ENCODE measurements at places on chromosomes 11 and 22.

DNA sequence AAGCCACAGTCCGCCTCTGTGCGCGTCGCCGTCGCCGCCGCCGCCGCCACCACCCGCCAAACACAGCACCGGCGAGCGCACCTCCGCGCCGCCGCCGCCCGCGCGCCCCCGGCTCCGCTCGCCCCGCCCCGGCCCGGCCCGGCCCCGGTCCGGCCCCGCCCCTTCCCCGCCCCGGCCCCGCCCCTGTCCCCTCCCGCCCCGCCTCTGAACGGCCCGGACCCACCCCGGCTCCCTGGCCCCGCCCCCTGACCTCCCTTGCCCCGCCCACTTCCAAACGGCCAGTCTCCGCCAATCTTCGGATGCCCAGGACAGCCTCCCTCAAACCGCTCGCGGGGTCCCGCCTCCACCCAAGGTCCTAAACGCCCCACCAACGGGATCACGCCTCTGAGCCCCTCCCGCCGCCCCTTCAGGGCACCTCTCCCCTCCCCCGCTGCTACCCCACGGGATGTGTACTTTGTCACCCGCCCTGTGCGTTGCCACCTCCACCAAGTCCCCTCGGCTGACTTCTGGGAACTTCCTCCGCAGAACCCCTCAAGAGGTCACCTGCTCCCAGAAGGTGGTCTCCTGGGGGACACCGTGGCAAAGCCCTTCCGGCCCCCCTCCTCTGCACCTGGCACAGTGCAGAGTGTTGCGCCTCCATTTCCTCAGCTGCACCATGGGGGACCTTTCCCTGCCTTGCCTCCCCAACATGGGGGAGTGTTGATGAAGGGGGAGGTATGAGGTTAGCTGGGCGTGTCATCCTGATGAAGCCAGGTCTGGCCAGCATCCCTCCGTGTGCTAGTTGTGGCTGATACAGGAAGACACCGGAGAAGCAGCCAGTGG is at the start of gene KIAA0930:
TSS of gene KIAA0930 (minus strand) at position 85 of the 822 bp plus-strand sequence. CDS start 191 bp downstream, outside the sequence.
- DNase-seq: peak; percentile 86

DNA sequence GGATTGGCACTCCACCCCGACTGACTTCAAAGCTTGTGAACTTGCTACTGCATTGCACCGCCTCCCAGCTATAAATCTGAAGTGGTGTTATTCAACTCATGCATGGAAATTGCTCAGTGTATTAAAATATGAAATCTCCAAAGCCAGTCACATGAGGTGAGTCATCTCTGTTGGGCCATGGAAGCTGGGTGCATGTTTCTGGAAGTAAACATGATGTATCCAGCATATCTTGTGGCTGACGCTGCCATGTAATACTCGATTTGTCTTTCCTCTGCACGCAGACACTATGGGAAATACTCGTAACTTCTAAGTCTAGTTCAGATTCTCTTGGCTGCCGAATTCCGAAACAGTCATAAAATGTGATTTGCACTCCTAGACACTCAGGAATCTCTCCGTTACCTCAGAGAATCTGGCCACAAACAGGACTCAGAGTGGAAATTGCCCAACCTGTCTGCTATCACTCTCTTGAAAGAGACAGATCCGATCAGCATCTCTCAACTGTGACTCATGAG is 154.9 kb upstream of the MPPED2 start:
- no peak for DNase-seq

- DNase-seq: no peak
Observed at GRCh38 chr11:61832754-61833153, 4.7 kb downstream of the FADS2 start.

- no peak for DNase-seq
Observed at GRCh38 chr22:27534720-27535125, 266.8 kb downstream of the MN1 start.

GRCh38 chr11:102763440-102763839 is 17.0 kb downstream of the MMP10 start:
- DNase-seq: no peak

- DNase-seq: no peak
Observed at GRCh38 chr11:2835296-2835695, 50.3 kb downstream of the CDKN1C start.

DNA sequence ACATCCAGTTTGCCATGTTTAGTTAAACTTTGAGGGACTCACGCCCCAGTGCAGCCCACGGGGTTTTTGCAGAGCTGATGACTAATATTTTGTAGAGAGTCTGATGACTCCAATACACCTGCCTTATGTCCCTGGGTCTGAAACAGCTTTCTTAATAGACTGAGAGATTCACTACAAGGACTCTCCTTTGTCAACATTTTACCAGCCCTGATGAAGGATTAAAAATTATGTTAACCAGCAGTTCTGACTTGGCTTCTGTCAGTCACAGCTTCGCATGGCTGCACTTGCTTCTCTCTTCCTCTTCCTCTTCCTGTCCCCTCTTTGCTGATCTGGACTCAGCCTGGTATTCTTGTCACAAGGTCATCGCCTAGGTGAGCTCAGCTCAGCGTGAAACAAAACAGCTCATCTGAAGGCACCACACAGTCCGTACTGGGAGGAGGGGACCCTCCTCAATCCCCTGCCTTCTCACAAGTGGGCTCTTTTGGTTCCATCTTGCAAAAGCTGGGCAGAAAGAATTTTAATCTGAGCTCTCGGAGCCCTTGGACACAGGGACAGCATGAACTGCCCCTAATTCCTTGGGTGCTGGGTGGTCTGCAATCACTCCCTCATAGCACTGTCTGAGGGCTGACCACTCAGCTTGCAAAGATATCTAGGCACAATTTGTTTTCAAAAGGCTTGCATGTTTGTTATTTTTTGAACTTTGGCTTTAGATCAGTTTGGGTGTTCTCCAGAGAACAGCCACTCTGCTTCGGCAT is 38.1 kb upstream of the POU2AF1 start:
- DNase-seq: peak; percentile 76

DNA sequence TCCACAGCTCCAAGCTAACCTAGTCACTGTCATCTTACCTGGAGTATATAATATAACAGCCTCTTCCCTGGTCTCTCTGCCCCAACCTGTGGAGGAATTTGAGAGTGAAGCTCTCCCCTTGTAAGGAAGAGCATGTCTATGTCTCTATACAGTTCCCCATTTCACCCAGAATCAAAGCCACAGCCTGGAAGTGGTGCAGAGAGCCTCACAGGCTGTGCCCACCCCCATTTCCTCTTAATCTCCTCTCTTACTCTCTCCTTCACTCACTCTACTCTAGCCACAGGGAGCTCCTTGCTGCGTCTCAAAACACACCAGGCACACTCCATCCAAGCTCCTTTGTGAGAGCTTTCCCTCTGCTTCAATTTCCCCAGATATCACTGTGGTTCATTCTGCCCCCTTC is 302.5 kb upstream of the ISX start:
- no peak for DNase-seq

- no peak for DNase-seq
Observed at GRCh38 chr11:57279116-57279515, 42.1 kb upstream of the APLNR start.

DNA sequence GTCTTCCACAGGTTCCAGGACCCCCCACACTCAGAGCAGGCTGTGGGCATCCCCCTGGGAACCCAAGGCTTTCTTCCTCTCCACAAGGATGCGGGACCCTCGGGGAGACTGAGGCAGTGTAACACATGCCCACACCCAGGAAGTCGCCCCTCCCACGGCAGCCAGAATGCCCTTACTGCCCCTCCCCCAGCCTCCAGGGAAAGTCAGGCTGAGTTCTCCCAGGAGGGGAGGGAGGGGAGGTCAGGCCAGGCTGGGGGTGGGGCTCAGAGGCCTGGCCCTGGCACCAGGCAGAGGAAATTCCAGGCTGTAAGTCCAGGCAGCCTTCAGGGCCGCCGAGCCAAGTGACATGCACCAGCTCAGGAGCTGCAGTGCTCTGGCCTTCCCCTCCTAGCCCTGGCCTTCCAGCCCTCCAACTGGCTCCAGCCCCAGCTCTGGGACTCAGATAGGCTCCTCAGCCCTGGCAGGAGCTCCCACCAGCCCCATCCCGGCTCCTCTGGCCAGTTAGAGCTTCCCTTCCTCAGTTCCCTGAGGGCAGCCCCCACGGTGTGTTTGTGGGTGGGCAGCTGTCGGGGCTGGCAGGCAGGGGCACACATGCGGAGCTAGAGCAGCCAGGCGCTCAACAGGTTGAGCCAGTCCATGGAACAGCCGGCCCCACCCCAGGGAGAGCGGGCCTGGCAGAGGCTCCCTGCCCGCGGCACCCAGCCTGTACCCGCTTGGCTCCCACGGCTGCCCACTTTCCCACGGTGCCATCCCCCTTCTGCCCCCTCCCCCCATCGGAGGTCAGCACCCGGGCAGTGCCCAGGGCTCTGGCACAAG is 3.6 kb downstream of the BCL9L start:
- no peak for DNase-seq

DNA sequence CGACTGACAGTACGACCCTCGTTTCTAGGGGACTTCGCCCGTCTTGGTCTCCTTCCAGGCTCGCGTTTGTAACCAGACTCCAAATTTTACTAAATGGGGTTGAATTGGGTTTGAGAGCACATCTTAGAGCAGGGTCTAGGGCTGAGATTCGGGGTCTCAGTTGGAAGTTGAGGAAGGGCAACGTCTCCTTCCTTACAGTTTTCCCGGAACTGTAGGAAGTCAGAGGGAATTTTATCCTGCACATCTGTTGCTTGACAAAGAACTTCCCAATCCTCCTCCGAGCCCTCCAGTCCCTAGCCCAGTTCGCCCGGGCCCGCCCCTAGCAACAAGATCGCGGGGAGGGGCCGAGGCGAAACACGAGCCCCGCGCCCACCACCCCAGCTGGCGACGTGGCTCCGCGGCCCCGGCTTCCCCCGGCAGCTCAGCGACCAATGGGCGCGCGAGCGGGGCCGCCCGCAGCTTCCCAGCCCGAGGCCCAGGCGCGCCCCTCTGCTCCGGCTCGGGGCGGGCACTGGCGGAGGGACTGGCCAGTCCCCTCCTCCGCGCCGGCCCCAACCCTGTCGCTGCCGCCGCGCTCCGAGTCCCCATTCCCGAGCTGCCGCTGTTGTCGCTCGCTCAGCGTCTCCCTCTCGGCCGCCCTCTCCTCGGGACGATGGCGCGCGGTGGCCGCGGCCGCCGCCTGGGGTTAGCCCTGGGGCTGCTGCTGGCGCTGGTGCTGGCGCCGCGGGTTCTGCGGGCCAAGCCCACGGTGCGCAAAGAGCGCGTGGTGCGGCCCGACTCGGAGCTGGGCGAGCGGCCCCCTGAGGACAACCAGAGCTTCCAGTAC is at the start of gene RCN1:
TSS of gene RCN1 (plus strand) at position 530 of the 826 bp plus-strand sequence. CDS start at position 653, 123 bp downstream.
- no peak for DNase-seq

DNA sequence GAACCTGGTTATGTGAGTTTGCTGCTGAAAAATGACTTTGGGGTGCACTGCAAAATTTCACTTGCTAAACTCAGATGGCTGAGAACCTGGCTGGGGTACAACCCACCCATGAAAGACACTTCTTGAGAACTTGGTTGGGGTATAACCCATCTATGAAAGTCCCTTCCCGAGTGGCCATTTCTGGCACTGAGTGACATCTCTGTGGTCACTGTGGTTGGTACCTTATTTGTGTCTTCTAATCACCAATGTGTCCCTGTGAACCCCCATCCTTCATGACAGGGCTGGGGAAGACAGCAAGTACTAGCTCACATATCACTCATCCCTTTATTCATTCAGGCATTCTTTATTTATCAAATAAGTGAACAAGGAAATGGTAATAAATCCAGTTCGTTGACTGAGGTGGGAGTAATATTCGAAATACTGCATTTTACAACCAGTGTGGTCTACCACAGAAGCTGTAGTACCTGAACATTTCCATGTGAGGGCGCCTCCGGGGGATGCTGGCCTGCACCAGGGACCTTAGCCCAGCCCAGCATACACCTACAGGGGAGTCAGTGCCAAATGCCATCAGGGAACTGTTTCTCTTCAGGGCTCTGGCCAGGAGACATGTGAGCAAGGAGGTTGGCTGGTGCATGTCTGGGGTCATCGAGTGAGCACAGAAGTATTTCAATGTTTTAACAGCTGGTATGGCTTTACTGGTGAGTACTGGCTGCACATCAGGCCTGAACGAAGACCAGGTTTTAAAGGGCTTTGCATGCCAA is 122.1 kb downstream of the CSNK2A3 start:
- DNase-seq: no peak

GRCh38 chr11:2571598-2572281 is 126.9 kb downstream of the KCNQ1 start:
- no peak for DNase-seq

- peak; percentile 34 for DNase-seq
Observed at GRCh38 chr11:114059984-114060391, 477 bp downstream of the ZBTB16 start.

DNA sequence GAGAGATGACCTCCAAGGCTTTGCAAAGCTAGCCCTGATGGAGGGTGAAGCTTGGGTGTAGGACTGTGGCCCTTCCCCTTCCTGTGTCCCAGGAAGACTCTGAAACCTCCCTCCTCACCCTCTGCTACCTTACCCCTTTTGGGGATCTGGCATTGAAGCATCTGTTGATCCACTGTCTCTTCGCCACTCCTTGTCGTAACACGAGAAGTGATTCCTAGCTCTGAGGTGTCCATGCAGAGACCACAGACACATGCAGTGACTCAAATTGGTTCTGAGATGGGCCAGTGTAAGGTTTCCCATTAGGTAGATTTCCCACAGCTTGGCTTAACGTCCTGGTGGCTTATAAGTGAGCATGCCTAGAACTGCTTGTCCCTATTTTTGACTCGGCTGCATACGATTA is 101.4 kb downstream of the ZBTB16 start:
- DNase-seq: no peak

DNA sequence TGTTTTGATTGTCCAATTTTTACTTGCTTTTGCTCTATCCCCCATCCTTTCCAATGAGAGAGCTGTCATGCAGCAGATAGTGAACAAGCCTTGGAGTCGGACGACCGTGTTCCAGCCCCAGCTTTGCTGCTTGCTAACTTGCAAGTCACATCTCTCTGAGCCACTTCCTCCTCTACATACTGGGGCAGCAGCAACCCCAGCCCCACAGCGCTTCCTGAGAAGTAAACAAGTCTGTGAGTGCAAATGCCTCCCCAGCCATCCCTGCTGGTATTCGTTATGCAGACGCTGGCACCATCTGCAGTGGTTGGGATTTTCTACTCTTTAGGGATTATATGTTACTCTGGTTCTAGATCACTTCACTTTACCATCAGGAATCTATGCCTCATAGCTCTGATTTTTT is 35.0 kb downstream of the TPBGL start:
- peak; percentile 79 for DNase-seq

DNA sequence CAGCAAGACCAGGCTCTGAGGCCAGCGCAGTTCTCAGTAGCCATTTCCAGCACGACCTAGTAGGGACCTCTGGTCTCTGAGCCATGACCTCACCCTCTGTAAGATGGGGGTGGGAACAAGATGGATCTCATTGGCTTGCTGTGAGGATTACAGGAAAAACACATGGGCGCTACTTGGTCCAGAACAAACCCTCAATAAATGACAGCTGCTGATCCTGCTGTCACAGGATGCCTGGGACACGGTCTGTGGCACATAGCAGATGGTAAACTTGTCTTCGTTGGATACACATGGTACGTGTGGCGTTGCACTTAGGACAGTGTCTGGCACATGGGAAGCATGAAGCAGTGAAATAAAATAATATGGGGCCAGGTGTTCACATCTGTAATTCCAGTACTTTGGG is 4.5 kb upstream of the KCTD17 start:
- DNase-seq: no peak

GRCh38 chr22:30187529-30188407 is 58.8 kb downstream of the LIF start:
- no peak for DNase-seq

All from CD4-positive, alpha-beta T cell treated with Interleukin-15 for 1 hour (primary cell).